ENCODE measurements at places on chromosomes 2 and 18.
A peak's percentile ranks its signal among the peaks of the same experiment; 100 is the strongest.

- DNase-seq, result peak; percentile 17
These were observed 34.1 kb downstream of the WDR35 start for GRCh38 chr2:19955544-19956422.

GRCh38 chr2:54656863-54657262 is 66.6 kb upstream of the EML6 start:
- DNase-seq, result no peak

DNA sequence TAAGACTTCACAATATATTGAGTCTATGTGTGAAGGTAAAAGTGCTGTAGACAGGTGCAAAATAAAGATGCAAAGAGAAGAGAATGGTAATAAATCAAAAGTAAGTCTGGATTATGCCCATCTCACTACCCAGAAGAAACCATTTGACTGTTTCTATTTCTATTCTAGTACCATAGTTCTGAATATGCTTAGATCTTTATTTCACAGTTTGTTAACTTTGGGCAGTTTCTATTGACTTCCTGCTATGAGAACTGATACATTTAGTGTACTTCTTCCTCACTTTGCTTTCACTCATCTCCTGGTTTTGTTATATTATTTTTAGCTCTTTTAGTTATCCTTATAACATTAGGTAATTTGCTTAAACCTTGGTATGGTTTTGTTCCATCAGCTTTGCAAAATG is 94.9 kb downstream of the HS1BP3 start:
- no peak for DNase-seq

DNA sequence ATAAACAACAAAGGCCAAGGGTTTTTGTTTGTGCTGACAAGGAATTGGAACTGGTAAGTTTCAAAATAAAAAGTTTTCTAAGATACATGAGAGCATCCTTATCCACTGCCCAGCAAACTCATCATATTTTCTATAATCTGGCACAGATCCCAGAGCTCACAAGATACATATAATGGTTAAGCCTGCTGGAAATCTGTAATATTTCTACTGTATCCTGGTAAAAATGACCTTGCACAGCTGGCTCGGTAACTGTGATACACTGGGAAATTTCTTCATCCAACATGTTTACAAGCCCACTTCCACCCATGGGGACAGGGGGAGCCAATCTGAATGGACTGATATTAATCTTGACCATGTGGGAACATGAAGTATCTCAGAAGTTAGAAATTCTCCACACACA is 425.4 kb upstream of the MMADHC start:
- no peak for DNase-seq

- no peak for DNase-seq
These were observed 68.1 kb downstream of the ANKRD12 start for GRCh38 chr18:9204659-9205058.

GRCh38 chr2:235041221-235041917 is 89.6 kb downstream of the SH3BP4 start:
- no peak for DNase-seq

GRCh38 chr18:55318951-55319441 is 269.0 kb downstream of the TCF4 start:
- no peak for DNase-seq

GRCh38 chr2:53127061-53127650 is 640.4 kb upstream of the CHAC2 start:
- no peak for DNase-seq

- no peak for DNase-seq
These were observed 338.7 kb downstream of the TXNL1 start for GRCh38 chr18:56299740-56300139.
